ENCODE measurements at places on chromosomes 12 and 14. TPM values are rescaled to one million over a fixed set of nuclear protein-coding genes. Genes with fewer than 3 reads are reported as not detected.

Gene GCH1
- 19.1 TPM for total RNA-seq

Gene NKX2-1
- 0.62 TPM for total RNA-seq

Gene TAS2R13
- 1.2 TPM for total RNA-seq

Gene PRKAG1
- total RNA-seq = 38.1 TPM

Gene PZP
- total RNA-seq = not detected

GRCh38 chr12:47216150-47216677, 136.5 kb upstream of the AMIGO2 start:
- H3K27ac ChIP-seq = no peak overlapping the region
- no peaks in the 10 kb centered on the region for H3K27me3 ChIP-seq
- no peak overlapping the region for H3K4me3 ChIP-seq
- DNase-seq = no peak
- H3K36me3 ChIP-seq = no peaks in the 10 kb centered on the region
- H3K4me1 ChIP-seq = no peaks in the 10 kb centered on the region

- no peak overlapping the region for H3K27ac ChIP-seq
- H3K4me3 ChIP-seq = no peak overlapping the region
- no peaks in the 10 kb centered on the region for H3K36me3 ChIP-seq
- no peak for DNase-seq
- H3K27me3 ChIP-seq = no peaks in the 10 kb centered on the region
Measured at GRCh38 chr14:70282666-70283065, 76.8 kb downstream of the COX16 start.

DNA sequence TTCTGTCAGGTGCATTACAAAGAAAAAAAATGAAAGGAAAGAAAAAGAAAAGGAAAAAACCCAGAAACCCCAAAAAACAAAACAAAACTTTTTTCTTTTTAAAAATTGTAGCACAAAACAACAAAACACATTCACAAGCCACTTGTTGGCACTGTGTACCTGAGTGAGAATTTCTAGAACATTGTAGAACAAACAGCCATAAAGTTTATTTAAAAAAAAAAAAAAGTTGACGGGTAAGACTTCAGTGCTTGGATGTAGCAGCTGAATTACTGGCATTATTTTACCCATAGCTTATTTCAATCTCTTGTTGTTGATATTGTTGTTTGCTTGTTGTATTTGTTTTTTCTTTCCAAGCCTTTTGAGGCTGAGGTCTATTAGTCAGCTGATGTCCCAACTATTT, 415.8 kb downstream of the SOX5 start:
- H3K36me3 ChIP-seq = no peaks in the 10 kb centered on the region
- no peaks in the 10 kb centered on the region for H3K27me3 ChIP-seq
- no peaks in the 10 kb centered on the region for H3K4me1 ChIP-seq
- DNase-seq = no peak

GRCh38 chr14:89641495-89642175, 224.6 kb upstream of the FOXN3 start:
- no peak for DNase-seq
- no peaks in the 10 kb centered on the region for H3K36me3 ChIP-seq
- H3K27me3 ChIP-seq = no peaks in the 10 kb centered on the region
- no peak overlapping the region for H3K4me3 ChIP-seq
- H3K27ac ChIP-seq = no peak overlapping the region

GRCh38 chr14:30620178-30620577, 1.9 kb upstream of the SCFD1 start:
- H3K4me3 ChIP-seq = no peak overlapping the region
- no peaks in the 10 kb centered on the region for H3K27me3 ChIP-seq
- H3K27ac ChIP-seq = no peak overlapping the region
- DNase-seq = no peak
- H3K4me1 ChIP-seq = no peaks in the 10 kb centered on the region
